Fibroblast of skin of left biceps (primary cell): ENCODE measurements at places on chromosomes 3 and 15.

DNA sequence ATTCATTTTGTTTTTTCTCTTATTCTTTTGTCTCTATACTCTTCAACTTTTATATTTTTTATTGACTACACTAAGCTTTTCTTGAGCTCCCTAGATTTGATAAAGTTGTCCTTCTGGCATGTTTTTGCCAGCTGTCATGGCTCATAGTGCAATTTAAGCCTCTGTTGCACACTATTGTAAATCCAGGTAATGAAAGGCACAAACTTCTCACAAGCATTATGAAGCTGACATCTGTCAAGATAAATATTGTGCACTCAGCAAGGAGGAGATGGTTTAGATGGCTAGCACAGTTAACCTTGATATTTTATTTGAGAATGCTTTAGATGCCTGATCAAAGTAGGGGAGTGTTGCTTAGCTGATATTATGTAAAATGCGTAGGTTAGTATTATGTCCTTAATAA, 1280.9 kb downstream of the NSUN3 start:
- DNase-seq, result no peak

- DNase-seq, result peak; percentile 34
These were observed 4.6 kb upstream of the P2RY14 start for GRCh38 chr3:151282921-151283320.

DNA sequence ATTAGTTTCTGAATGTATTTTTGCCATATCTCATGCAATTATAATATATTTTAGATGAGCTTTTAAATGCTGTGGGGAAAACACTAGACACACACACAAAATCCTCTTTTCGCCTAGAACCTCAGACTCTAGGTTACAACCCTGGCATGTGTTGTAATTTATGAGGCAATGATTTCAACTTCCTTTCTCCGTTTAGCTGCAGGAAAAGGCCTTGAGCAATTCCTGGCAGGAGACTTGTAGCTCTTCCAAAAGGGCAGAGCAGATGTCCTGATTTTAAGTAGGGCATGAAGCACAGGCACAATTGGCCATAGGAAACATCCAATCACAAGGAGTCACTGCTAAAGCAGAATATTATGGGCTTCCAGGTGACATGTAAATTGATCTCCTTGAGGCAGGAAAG, 82.0 kb downstream of the GPR156 start:
- peak; percentile 65 for DNase-seq

GRCh38 chr3:154143873-154144272, 22.7 kb downstream of the ARHGEF26 start:
- no peak for DNase-seq

GRCh38 chr3:24012589-24013269, 67.6 kb downstream of the NR1D2 start:
- DNase-seq, result no peak
